ENCODE measurements at places on chromosomes 13 and 19.

- DNase-seq, result peak; percentile 65
Observed at GRCh38 chr19:1590641-1591397, 1.8 kb downstream of the MBD3 start.

GRCh38 chr13:58907347-58907746, 1256.4 kb downstream of the DIAPH3 start:
- no peak for DNase-seq

GRCh38 chr19:49678985-49679770, 2.1 kb downstream of the PRMT1 start:
- no peak for DNase-seq

- DNase-seq, result no peak
Observed at GRCh38 chr13:38376546-38376945, 26.9 kb downstream of the UFM1 start.

DNA sequence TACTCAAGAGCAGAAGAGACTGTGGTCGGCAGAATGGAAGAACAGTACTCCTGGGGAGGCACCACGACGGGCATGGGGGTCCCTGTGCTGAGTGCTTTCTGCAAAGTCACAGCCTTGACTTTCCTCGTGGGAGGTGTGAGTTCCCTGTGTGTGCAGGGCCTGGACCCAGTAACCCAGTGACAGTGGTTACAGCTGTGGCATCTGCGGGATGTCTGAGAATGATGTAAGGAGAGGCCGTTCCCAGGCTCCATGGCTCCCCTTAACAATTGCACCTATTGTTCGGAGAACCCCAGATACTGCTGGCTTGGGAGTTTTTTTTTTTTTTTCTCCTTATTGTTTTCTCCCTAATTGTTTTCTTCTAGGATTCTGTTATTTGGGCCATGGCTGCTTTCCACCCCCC, 5.1 kb upstream of the NANOS2 start:
- DNase-seq, result peak; percentile 50

GRCh38 chr19:56217039-56217949, 15.2 kb downstream of the ZSCAN5C start:
- no peak for DNase-seq

GRCh38 chr13:43787518-43787891, 733 bp upstream of the ENOX1 start:
- DNase-seq, result no peak

DNA sequence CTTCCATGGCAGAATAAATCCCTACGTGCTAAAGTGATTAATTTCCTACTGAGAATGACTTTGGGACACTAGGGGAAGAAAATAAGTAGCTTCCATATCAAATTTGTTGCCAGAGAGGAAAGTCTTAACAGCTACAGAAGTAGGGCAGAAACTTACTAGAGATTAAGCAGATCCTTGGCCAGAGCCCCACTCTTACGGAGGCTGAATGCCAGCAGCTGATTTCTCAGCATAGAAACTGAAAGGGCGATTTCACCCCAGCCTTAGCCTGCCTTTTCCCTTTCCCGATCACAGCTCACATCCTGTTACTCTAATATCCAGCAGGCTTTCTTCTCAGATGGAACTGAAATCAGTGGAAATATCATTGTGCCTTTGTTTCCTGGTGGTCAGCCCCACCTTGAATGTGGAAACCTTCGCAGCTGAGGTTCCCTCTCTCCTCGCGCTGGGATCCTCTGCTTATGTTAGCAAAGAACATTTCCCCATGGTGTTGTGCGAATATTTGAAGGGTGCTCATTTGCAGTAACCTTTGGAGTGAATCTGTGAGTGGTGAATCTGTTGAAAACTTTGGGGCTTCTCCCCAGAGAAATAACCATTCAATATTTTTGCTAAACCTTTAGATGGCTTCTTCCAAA, 8.4 kb downstream of the FAM124A start:
- no peak for DNase-seq

DNA sequence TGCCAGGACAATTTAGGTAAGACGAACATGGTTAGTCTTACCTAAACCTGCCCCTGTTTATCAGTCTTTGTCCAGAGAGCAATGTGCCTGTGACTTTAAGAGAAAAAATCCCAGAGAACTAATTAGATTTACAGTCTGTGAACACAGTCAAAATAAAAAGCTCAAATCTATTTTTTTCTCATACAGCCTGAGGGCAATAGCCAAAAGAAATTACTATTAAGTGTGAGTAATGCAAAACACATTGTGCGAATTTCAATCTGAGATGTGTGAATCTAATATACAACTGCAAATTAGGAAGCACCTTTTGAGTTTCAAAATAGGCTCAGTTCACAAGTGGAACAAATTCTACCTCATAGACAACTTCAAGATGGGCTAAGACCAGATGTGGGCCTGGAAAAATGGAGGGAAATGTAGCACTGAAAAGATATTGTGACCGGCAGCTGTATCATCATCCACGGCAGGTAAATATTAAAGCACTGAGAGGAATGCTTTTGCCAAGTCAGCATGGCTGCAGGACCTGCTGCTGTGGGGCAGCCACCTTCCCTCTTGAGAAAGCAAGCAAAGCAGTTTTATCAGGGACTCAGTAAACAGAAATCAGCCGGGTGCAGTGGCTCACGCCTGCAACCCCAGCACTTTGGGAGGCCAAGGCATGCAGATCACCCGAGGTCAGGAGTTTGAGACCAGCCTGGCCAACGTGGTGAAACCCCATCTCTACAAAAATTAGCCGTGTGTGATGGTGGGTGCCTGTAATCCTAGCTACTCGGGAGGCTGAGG, 114.8 kb downstream of the KATNAL1 start:
- no peak for DNase-seq

- DNase-seq, result peak; percentile 74
Observed at GRCh38 chr13:76879203-76879882, 6.9 kb downstream of the KCTD12 start.

GRCh38 chr19:46016426-46017094, 6.3 kb downstream of the PGLYRP1 start:
- DNase-seq, result peak; percentile 85

- DNase-seq, result no peak
Observed at GRCh38 chr19:54418930-54419800, 3.9 kb downstream of the TTYH1 start.
